ENCODE measurements at places on chromosomes 2 and 18. TPM values are rescaled to one million over a fixed set of nuclear protein-coding genes. Genes with fewer than 3 reads are reported as not detected.

- DNase-seq = peak; percentile 40
These were observed 26.5 kb downstream of the MDH1 start for GRCh38 chr2:63614983-63615945.

- DNase-seq = peak; percentile 41
These were observed 103.7 kb upstream of the TAF1B start for GRCh38 chr2:9739531-9739964.

DNA sequence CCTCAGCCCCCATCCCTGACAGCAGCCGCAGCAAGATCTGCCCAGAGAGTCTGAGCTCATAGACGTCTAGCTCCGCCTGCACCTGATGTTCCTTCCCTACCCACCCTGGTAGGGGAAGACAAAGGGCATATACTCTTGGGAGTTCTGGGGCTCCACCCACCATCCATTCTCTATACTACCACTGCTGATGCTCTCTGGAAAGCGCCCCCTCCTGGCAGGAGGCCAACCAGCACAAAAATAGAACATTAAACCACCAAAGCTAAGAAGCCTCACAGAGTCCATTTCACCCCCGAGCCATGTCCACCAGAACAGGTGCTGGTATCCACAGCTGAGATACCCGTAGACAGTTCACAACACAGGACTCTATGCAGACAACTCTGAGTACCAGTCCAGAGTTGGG, 662.6 kb upstream of the FAM98A start:
- no peak for DNase-seq

GRCh38 chr2:127170452-127171197, 49.5 kb downstream of the CYP27C1 start:
- DNase-seq = no peak

DNA sequence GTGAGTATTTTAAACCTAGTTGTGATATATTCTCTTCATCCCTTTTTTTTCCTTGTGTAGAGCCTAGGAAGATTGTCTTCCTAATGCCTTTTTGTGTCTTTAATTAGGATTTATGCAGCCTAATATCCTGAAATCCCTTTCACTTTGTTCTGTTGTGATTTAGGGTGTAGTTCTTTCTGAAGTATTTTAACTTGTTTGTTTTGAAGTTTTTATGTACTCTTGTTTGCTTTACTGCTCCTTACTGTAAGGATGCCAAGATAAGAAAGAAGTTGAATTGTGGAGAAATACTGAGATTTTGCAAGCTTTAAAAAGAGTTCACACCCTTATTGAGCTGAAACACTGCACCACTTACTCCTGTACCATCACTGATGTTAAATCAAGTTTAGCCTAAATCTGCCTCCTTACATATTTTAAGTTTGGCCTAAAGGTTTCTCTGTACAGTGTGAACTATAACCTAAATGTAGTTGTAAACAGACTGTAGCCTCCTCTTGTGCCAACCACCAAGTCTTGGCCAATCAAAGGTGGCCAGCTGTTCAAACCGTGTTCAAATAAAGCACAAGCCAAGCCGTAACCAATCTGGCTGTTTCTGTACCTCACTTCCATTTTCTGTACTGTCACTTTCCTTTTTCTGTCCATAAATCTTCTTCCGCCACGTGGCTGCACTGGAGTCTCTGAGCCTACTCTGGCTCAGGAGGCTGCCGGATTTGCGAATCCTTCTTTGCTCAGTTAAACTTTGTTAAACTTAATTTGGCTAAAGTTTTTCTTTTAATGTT, 17.7 kb upstream of the ACOXL start:
- no peak for DNase-seq

GRCh38 chr2:72220170-72220569, 72.5 kb upstream of the CYP26B1 start:
- DNase-seq = no peak

DNA sequence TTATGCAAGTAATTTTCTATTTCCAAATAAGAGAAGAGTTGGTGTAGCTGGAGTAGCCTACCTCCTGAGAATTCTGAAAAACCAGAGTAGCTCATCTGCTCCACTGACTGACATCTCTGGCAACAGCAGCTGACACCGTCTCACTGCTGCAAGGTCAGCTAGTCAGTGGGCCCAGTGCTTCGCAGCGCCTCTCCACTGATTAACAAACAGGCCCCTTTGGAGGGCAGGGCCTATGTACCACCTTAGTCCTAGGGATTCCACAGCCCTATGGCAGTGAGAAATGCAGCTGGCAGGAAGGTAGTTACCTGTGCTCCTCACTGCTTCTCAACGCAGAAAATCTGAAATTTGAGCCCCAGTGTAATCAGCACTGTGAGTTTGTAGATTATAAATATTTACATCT, 97.5 kb downstream of the DLGAP1 start:
- no peak for DNase-seq

- DNase-seq = peak; percentile 98
These were observed 64.9 kb downstream of the MCFD2 start for GRCh38 chr2:46850742-46851141.

- DNase-seq = no peak
These were observed 9.2 kb upstream of the HK2 start for GRCh38 chr2:74824679-74825078.

C1QL2 gene
- not detected for total RNA-seq

GAREM2 gene
- total RNA-seq = 0.57 TPM

CYTIP gene
- 0.82 TPM for total RNA-seq

Data from fibroblast of the aortic adventitia (primary cell).